Activated CD4-positive, alpha-beta T cell treated with anti-CD3 and anti-CD28 coated beads, Interleukin-10, Interleukin-2, amounts not matched to agents 100 ng/mL and 50 ng/mL, durations not matched to agents 16 hours and 8 hours (primary cell): ENCODE measurements at places on chromosomes 1 and 21.

GRCh38 chr1:12171206-12172041 is 4.6 kb downstream of the TNFRSF1B start:
- DNase-seq, result no peak

DNA sequence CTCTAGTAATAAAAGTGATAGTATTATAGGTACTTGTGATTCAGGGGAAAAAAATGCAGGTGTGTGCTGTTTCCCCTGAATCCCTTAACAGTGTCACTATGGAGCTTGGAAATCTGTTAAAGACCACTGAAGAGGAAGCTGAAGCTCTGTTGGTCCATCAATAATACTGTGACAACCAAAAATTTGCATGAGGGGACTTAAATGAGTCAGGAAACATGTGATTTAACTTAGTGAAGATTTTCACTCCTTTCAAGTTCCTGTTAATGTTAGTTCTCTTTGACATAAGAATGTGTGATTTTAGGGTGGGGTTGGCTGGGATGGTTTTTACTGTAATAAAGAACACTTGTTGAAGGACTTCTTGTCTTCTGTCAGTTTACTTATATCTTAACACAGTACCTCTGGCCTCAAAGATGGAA is 32.0 kb downstream of the VANGL2 start:
- DNase-seq, result peak; percentile 79

GRCh38 chr1:23554481-23555269 is 4.6 kb downstream of the ID3 start:
- DNase-seq, result peak; percentile 85

- DNase-seq, result no peak
Observed at GRCh38 chr1:151915061-151915686, 5.9 kb upstream of the THEM4 start.

GRCh38 chr21:42467140-42467983 is 28.7 kb downstream of the RSPH1 start:
- peak; percentile 38 for DNase-seq

DNA sequence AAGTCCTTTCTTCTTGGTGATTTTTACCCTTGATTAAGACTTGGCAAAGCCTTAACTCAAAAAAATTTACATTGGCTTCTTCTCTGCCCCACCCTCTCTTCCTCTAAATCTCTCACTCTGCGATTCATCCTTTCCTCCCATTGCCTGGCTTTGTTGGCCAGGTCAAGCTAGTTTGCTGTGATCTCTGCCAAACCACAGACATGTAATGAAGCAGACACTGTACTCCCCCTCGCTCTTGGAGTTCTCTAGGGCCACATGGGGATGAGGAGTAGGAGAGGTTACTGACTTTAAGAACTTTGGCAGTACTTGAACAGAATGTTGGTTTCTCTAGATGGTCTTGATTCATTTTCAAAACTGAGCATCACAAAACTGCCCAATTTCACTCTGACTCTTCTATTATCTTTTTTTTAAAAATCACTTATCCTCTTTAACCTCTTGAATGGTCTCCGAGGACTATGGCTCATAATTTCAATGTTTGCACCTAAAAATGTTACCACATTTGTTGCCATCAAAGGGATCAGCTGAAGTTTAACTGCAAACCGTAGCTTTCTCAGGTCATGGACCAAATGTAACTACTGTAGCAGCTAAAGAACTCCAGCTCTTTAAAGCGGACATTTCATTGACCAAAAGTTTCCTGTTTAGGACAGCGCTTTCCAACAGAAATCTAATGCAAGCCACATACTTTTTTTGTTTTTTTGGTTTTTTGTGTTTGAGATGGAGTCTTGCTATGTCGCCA is 62.7 kb upstream of the IPO9 start:
- no peak for DNase-seq

GRCh38 chr1:62012095-62012494 is 182.6 kb upstream of the L1TD1 start:
- no peak for DNase-seq

DNA sequence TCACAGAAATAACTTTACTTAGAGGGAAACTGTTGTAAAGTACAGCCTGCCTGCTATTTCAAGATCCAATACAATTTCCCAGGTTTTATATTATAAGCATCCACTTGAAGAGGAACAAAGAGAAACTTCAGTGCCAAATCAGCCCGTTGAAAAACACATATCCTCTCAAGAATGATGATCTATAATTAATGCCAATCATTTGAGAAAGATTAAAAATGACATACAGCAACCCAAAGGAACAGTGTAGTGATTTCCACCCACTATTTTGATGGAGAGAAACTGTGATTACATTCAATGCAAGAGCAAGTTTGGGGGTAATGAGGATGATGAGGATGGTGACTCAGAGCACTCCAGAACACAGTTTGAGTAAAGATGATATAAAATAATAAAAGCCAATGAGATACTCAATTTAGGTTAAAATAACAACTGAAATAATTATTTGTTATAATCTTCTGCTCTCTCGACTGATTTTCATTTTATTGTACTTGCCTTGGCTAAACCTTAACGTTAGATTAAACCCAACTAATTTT is 715.5 kb downstream of the NCAM2 start:
- DNase-seq, result no peak

GRCh38 chr1:172845371-172845770 is 186.5 kb downstream of the FASLG start:
- peak; percentile 68 for DNase-seq

DNA sequence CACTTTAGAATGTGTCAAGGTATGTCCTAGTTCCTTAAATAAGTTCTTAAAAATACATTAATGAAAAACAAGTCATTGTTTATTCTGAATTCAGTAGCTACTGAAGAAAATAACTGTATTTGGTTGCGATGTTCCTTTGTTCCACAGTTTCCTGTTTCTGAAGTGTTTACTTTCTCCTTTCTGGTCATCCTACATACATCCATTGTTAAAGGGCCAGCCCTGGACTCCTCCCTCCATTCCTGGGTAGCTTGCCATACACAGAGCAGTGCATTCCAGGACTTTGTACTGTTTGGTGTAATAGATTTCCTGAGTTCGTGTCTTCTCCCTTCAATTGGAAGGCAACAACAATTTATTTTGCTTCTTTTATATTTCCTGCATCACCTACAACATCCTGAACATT is 845.4 kb upstream of the CXADR start:
- no peak for DNase-seq

DNA sequence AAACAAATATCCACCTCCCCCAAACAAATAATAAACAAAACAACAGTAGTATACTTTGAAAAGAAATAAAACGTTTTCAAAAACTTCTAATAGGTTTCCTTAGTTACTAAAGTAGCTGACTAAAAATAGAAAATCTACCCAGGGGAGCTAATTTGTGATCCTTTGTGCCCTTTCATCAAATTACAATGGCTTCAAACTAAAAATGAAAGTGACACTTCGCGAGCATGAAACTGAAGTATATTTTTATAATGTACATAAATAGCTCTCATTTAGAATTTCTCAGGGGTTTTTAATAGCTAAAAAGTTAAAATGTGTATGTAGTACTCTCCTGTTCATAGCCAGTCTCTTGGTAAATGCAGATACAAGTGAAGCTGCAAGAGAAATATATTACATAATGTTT is 78.4 kb downstream of the BRINP3 start:
- no peak for DNase-seq

DNA sequence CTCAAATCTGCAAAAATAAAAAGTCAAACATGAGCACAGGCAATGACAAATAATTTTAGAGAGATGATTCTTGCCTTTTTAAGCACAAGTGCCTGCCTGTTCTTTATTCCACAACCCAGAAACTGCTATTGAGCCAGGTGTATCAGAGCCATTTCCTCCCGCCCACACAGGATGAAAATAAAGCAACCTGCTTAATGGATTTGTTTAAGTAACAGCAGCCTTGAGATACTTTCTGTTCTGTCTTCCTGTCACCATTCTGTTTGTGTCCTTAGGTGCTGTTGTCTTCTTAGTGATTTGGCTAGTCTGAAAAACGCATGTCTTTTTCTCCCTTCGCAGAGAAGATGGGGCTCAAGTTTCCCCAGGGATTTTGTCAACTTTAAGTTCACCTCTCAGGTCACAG is 11.4 kb downstream of the RPE65 start:
- no peak for DNase-seq

DNA sequence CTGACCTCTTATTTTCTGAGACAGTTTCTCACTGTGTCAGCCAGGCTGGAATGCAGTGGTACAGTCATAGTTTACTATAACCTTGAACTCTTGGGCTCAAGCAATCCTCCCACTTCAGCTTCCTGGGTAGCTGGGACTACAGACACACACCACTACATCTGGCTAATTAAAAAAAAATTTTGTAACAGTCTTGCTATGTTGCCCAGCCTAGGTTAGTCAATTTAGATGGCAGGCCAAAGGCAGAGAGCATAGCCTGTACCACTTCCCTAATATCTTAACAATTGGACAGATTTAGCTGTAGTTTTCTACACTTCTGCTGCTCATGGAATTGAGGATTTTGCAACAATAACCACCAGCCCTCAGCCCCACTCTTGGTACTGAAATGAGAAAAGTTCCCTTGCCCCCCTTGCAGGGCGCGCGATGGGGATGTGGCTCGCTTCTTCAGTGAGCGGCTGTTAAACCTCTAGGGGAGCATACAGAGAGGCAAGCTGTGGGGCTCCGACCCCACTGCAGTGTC is 34.9 kb upstream of the PTGFRN start:
- no peak for DNase-seq

- DNase-seq, result no peak
Observed at GRCh38 chr1:2344744-2345296, 46.5 kb downstream of the MORN1 start.

DNA sequence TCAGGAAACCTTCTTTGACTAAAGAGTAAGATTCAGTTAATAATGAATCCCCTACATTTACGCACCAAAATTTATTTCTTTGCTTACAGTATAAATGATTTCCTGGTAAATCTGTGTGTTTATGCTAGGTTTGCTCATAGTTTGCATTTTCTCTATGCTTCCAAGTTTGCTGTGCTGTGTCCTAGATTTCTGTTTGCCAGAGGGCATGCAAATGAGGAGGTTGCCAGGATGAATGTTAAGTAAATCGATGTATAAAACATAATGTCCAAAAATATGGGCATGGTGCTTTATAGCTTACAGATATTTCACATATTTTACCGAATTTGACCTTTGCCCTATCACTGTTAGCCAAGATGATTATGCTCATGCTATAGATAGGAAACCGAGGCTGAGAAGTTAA is 63.8 kb downstream of the TBX19 start:
- no peak for DNase-seq

DNA sequence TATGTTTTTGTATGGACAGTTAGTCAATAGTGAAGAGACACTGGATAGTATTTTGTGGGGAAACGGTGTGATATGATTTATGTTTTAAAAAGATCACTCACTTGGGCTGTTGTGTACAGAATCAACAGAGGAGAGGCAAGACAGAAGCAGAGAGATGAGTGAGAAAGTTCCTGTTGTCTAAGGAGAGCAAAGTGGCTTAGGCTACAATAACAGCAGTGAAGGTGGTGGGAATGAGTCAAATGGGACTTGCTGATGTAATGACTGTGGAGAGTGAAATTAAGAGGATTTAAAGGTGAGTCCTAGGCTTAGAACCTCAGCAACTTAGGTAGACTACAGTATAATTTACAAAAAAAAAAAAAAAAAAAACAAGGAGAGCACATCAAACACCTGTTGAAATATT is 169.2 kb upstream of the HP1BP3 start:
- peak; percentile 65 for DNase-seq

- DNase-seq, result peak; percentile 36
Observed at GRCh38 chr1:20165522-20165951, 20.4 kb upstream of the UBXN10 start.

- no peak for DNase-seq
Observed at GRCh38 chr1:162997499-162998285, 71.5 kb upstream of the RGS4 start.

- no peak for DNase-seq
Observed at GRCh38 chr1:205576805-205577761, 54.7 kb downstream of the ELK4 start.

DNA sequence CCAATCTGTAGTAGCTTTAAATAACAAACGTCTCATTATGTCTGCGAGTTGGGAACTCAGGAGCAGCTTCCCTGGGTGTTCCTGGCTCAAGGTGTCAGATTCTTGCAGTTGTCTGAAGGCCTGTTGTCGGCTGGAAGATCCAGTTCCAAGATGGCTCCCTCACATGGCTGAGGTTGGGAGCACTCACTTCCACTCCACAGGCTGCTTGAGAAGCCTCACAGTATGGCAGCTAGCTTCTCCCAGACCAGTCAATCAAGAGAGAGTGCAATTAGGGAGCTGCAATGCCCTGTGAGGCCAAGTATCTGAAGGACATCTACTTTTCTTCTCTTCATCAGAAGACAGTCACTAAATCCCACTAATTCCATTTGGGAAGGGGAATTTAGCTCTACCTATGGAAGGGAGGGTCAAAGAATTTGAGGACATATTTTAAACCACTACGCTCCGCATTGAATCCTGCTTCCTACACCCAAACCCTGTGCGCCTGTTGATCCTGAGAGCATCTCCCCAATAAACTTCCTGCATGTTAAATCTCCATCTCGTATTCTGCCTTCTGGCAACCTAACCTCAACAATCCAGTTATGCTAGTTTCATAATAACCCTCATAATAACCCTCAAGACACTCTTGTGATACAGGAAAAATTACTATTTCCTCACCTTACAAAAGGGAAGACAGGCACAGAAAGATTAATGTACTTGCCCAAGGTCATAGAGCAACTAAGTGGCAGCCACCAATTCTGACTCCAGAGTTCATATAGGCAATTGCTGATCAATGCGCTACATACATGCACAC is 3.6 kb upstream of the VPS26C start:
- DNase-seq, result no peak

- DNase-seq, result no peak
Observed at GRCh38 chr21:41048145-41048544, 119.8 kb upstream of the BACE2 start.

- peak; percentile 28 for DNase-seq
Observed at GRCh38 chr1:225817611-225818061, 7.7 kb downstream of the EPHX1 start.

DNA sequence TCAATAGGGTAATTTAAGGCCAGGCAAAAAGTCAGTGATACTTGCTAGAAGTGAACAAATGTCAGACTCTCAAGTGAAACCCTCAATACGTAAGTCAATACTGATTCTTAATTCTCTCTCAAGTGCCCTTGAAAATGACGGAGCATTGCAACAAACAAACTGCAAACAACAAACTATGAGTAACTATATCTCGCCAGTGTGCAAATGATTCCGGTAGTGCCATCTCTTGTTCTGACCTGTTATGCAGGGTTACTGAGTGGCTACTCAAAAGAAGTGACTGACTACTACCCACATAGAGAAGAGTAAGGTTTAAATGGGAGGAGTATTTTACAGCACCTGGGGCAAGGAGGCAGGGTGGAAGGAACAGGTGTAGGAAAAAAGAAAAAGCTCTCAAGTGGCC is 1.6 kb downstream of the SLC19A2 start:
- no peak for DNase-seq

DNA sequence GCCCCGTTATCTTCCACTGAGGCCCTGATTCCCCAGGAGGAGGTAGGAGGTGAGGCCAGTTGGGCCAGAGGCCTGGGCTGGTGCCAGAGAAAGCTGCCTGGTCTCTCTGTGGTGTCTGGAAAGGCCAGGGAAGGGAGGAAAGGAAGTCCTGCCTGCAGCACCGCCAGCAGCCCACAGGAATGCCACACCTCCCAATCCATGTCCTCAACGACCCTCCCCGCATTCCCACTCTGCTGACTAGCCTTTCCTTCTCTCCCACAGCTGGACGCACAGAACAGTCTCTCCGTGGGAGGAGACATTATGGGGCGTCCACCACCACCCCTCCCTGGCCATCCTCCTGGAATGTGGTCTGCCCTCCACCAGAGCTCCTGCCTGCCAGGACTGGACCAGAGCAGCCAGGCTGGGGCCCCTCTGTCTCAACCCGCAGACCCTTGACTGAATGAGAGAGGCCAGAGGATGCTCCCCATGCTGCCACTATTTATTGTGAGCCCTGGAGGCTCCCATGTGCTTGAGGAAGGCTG is 18.0 kb downstream of the CSF1 start:
- no peak for DNase-seq

GRCh38 chr21:46285761-46286647 is at the start of gene YBEY:
TSS of gene YBEY (plus strand) at chr21:46286342. CDS start at chr21:46286914, 572 bp downstream.
- peak; percentile 92 for DNase-seq
